ENCODE measurements at places on chromosomes 11 and 22. TPM values are rescaled to one million over a fixed set of nuclear protein-coding genes. Genes with fewer than 3 reads are reported as not detected.

SCO2 gene
- 3.0 TPM for total RNA-seq

RAB39A gene
- not detected for total RNA-seq

MYBPC3 gene
- not detected for total RNA-seq

PANX3 gene
- not detected for total RNA-seq

DRD4 gene
- not detected for total RNA-seq

C22orf42 gene
- total RNA-seq: not detected

TRIOBP gene
- 160 TPM for total RNA-seq

PKP3 gene
- total RNA-seq: 0.69 TPM

UBASH3B gene
- total RNA-seq: 19.0 TPM

FOLR1 gene
- not detected for total RNA-seq

OR5B21 gene
- not detected for total RNA-seq

PTH gene
- not detected for total RNA-seq

C22orf23 gene
- 0.59 TPM for total RNA-seq

MS4A3 gene
- total RNA-seq: not detected

VSIG10L2 gene
- not detected for total RNA-seq

TSPO gene
- 336 TPM for total RNA-seq

OR51B4 gene
- total RNA-seq: not detected

CLP1 gene
- total RNA-seq: 19.0 TPM

TUBA8 gene
- total RNA-seq: not detected

SLC22A12 gene
- not detected for total RNA-seq

SCN3B gene
- 0.30 TPM for total RNA-seq

UBQLN3 gene
- total RNA-seq: not detected

EMID1 gene
- total RNA-seq: not detected

UBXN1 gene
- 96.5 TPM for total RNA-seq

CD248 gene
- total RNA-seq: 52.9 TPM

PVALB gene
- total RNA-seq: not detected

LMO2 gene
- total RNA-seq: not detected

TP53AIP1 gene
- not detected for total RNA-seq

CLCF1 gene
- total RNA-seq: 1.8 TPM

CHRM4 gene
- total RNA-seq: not detected

PRR33 gene
- not detected for total RNA-seq

PRODH gene
- total RNA-seq: not detected

RNF121 gene
- 53.7 TPM for total RNA-seq

NTM gene
- 168 TPM for total RNA-seq

IGLL5 gene
- not detected for total RNA-seq

OR52I1 gene
- not detected for total RNA-seq

MAP6 gene
- total RNA-seq: 0.59 TPM

PAX6 gene
- not detected for total RNA-seq
